Cortex of kidney (tissue), 1 donor: ENCODE measurements at places on chromosomes 5 and 9.

DNA sequence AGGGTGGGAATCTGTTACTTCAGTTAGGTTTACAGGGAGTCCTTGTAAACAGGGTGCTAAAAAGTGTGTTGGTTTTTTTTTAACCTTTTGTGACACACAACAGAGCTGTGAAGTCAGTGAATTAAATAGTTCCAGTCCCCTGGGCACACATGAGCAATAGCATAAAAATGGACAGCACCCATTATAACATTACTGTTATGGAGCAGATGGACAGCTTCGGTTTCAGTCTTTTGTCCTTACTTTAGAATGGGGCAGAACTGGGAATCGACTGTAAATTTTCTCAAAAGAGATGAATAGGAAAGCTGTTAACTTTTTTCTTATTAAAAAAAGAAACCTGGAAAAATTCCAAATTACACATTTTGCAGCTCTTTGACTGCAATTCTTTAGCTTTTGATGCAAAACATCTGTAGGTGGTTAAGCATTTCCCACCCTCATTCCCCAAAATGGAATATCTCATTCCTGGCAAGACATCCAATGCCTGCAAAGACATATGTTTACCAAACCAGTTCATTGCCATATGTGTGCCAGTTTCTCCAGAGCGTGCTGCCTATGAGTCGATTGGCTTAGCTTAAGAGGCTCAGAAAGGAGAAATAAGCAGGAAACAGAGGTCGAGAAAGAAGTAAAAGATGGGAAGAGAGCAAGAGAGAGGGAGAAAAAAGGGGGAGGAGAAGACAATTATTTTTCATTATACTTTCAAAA is 212.3 kb upstream of the TMEM161B start:
- no peak for DNase-seq

GRCh38 chr5:114362977-114363761 is 1.3 kb downstream of the KCNN2 start:
- DNase-seq: no peak

DNA sequence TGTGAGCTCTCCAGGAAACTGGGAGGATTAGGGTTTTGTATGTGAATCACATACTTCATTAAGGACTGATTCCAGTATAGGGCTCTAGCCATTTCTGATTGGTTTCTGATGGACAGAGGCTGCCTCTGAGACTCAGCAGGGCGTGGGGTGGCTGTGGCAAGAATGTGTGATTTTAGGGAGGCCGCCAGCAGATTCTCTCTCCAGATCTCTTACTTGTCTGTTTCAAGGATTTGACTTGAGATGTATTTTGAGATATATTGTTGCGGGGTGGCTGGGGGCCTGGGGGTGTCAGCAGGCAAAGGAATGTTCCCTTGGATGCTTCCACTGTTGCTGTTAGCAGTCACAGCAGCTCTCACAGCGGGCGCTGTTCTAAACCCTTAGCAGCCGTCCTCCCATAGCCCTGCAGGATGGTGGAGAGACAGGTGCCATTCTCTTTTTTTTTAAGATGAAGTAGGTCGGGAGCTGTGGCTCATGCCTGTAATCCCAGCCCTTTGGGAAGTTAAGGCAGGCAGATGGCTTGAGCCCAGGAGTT is 8.0 kb upstream of the HNRNPAB start:
- DNase-seq: no peak

GRCh38 chr9:137492464-137493363 is 33.6 kb upstream of the NSMF start:
- DNase-seq: no peak

GRCh38 chr5:91598216-91598615 is 215.1 kb upstream of the ARRDC3 start:
- DNase-seq: no peak

DNA sequence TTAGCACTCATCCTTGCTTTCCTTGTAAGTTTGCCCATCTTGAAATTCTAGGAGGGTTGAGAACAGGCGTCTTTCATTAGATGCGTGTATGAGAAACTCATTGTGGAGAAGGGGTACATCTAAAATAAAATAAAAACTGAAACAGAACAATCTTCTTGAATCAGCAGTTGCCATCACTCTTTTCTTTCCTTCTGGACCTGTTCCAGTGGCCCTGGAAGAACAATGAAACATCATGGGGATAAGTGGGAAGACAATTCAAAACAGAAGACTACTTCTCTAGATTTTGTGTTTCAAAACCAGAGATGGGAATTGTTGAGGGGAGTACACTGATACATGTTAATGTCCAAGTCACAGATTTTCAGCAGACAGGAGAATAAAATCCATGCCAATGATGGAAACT is 59.9 kb downstream of the SLC1A3 start:
- no peak for DNase-seq

GRCh38 chr5:78573318-78573717 is 75.3 kb downstream of the LHFPL2 start:
- no peak for DNase-seq
